ENCODE measurements at places on chromosomes 1 and 21. TPM values are rescaled to one million over a fixed set of nuclear protein-coding genes. Genes with fewer than 3 reads are reported as not detected.

DNA sequence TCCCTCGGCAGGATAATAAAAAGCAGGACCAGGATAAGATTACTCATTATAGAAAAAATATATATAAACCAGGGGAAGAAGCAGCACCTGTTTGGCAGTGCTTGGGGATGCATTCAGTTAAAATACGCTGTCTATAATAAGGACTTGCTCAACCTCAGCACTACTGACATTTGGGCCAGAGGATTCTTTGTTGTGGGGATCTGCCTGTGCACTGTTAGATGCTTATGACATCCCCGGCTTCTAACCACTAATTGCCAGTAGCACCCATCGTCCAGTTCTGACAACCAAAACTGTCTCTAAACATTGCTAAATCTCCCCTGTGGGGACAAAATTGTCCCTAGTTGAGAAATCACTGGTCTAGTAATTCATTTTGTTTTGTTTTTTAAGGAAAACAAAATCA, 242.1 kb downstream of the SLC45A1 start:
- no peak for DNase-seq

DNA sequence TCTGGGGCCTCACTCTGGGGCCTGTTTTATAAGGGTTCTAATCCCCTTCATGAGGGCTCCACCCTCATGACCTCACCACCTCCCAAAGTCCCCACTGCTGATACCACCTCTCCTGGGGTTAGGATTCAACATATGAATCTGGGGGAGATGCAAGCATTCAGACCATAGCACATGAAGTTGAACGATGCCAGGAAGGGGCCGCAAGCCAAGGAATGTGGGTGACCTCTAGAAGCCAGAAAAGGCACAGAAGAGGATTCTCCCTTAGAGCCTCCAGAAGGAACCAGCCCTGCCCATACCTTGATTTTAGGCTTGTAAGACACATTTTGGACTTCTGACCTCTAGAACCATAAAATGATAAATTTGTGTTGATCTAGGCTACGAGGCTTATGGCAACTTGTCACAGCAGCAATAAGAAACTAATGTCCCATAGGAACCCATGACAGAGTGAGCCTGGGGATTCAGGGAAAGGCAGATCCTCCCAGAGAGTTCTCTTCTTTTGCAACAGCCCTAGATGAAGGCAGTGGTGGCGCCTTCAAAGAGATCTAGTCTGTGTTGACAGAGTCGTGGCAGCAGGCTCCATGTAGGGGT, 27.9 kb downstream of the TRIM67 start:
- no peak for DNase-seq

LCE1D gene
- not detected for polyA plus RNA-seq

GRCh38 chr1:156097499-156098178, 15.4 kb upstream of the MEX3A start:
- DNase-seq: no peak

DNA sequence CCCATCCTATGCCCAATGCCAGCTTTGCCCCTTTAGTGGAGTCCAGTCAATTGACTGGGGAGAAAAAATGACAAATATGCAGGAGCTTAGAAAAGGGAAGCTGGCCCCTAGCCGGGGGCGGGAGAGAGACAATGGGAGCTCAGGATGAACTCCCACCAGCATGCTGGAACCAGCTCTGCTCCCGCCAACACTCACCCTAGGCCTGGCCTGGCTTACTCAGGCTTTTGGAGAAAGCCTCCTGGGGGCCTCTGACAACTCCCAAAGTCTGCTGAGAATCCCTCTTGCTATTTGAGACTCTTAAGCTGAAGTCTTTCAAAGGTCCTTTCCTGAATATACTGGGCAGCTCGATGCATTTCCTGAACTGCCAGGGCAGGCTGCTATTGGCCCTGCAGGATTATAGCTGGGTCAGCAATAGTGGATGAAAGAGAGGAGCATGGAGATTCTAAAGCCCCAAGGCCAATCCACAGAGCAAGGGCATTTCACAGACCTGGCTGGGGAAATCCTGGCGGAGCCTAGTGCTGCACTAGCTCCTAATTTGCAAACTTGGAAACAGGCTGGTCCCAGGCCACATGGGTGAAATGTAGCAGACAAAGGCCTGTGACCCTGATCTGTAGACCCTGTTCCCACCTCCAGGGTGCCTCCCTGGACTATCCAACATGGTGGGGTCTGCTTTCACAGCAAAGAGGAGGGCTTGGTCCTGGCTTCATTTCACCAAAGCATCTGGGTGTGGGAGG, 35.7 kb upstream of the CLSTN1 start:
- DNase-seq: no peak

DNA sequence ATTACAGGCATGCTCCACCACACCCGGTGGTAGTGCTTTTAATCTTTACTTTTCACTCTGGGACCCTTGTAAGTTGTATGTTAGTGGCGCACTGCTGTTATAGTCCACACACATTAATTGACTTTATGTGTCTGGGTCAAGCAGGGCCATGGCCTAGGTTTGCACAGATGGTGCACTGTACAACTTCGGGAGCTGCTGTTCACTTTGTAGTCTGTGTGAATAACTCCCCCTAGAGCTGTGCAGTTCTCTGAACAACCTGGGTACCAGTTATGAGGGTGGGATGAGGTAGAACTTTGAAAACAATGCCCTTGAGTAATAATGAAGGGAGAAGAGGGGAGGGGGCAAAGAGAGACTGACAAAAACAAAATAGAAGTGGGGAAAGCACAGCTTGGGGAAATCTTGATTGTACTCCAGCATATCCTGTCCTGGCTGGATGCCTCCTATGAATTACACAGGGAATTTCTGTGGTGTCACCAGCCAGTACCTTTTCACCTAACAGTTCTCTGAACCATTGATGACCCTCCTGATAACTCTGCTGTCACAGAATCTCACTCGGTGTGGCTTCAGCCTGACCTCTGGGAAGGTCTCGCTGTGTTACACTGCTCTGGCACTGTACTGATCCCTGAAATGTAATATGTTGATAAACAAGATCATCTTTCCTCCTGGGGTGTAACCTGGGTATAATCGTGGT, 2.2 kb downstream of the PTGFRN start:
- no peak for DNase-seq

- DNase-seq: no peak
These were observed 14.1 kb downstream of the IFFO2 start for GRCh38 chr1:18942340-18942739.

PROX1 gene
- 7.8 TPM for polyA plus RNA-seq

DNA sequence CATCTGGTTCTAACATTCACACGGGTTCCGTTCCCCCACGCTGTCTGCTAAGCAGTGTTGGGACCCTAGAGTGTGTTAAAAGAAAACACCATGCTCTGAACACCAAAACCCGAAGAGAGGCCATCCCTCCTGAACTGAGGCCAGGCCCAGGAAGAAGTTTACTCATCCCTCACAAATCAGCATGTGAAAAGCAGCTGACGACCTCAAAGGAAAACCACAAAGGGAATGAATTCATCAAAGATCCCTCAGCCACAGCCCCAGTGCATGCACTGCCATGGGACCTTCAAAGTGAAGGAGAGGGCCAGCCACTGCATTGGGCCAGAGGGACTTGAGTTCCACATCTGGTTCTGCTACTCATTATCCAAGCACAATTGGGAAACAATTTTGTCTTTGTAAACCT, 7.0 kb upstream of the PSEN2 start:
- no peak for DNase-seq

GRCh38 chr21:37435120-37435519, 68.5 kb downstream of the DYRK1A start:
- peak; percentile 79 for DNase-seq

GRCh38 chr1:201610858-201611257, 71.9 kb downstream of the NAV1 start:
- DNase-seq: no peak

RIMS3 gene
- 6.9 TPM for polyA plus RNA-seq

EBNA1BP2 gene
- 53.1 TPM for polyA plus RNA-seq

DNA sequence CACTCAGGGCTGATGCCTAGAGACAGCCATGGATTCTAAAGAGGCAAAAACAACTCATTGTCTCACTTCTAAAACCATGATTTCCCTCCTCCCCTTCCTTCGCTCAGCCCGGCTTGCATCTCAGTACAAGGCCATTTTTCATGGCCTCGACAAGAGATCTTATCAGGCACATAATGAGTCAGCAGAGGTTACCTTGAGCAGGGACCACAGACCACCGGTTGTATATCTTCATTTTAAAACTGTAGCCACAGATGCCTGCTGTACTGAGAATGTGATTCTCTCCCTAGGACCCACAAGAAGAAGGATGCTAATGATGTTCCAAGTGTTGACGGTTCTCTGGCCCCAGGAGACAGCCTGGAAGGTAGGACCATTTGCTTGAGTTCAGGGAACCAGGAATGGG, 331.9 kb downstream of the AJAP1 start:
- DNase-seq: no peak

GRCh38 chr21:42514883-42515228, 1.2 kb downstream of the SLC37A1 start:
- no peak for DNase-seq

AGMAT gene
- polyA plus RNA-seq: 51.9 TPM

LCE1A gene
- polyA plus RNA-seq: not detected

DNA sequence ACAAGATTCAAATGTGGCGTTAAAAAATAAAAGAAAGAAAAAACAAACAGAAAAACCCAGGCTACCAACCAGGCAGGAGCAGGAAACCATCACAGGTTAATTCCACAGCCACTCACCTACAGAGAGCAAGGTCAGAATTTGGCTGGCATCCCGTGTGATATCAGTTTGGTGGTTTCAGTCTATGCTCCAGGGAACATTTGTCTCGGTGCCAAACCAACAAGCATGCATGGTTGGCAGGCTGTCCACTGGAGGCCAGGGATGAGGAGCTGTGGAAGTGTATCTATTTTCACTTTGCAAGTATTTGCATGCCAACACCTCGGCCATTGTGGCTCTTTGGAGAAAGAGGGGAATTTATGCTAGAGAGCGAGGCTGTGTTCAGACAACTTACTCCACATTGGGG, 53.1 kb upstream of the PROX1 start:
- no peak for DNase-seq

GRCh38 chr1:170676628-170677027, 12.7 kb downstream of the PRRX1 start:
- DNase-seq: no peak

GRCh38 chr1:211527006-211527405, 35.0 kb upstream of the RD3 start:
- DNase-seq: no peak
